ENCODE measurements at places on chromosomes 3 and 15.

GRCh38 chr15:61501815-61502389 is 272.8 kb upstream of the RORA start:
- no peak for DNase-seq

GRCh38 chr15:25596644-25597562 is 158.1 kb upstream of the UBE3A start:
- DNase-seq: no peak

GRCh38 chr3:179375091-179375999 is 27.8 kb downstream of the MFN1 start:
- no peak for DNase-seq

DNA sequence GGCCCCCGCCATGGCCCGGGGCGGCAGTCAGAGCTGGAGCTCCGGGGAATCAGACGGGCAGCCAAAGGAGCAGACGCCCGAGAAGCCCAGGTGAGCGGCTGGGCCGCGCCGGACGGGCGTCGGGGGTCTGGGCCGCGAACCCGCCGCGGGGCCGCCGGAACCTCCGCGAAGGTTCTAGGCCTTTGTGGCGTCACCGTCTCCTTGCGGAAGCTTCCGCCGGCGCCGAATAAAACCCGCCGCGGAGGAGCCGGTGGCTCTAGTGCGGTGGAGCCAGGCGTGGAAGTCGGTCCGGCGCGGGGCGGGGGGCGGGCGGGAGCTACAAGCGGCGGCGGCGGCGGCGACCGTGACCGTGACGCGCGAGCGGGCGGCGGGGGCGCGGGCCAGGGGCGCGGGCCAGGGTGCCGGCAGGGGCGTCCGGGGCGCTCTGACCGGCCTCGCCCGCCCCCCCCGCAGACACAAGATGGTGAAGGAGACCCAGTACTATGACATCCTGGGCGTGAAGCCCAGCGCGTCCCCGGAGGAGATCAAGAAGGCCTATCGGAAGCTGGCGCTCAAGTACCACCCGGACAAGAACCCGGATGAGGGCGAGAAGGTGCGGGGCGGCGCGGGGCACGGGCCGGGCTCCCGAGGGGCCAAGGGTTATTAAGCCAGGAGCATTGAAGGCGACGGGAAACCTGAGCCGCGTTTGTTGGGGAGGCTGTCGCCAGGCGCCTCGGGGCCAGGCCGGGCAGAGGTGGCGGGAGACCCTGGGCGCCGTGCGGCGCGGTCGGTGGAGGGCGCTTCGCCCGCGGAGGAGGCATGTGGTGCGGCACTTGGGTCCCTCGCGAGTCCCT is at the start of gene DNAJA4:
TSS of gene DNAJA4 (plus strand) at position 259 of the 833 bp plus-strand sequence. CDS start at position 461, 202 bp downstream.
- peak; percentile 15 for DNase-seq

DNA sequence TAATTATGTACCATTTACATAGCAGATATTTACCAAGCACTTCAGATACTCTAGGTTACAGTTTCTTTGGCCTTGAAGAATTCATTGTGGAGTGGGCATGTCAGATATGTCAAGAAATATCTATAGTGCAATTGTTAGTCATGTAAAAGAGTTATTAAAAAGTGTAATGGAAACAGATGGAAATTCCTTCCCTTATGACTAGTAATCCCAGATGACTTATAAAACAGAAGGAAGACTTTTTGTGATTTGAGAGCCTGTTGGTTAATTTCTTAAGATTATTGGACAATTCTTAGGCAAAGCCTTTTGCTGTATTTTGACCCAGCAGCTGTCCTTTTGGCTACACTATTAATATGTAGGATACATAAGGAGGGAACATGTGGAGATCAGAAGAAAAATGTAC is 708.9 kb upstream of the NECTIN3 start:
- DNase-seq: no peak

- DNase-seq: no peak
These were observed 371.7 kb downstream of the ZBTB20 start for GRCh38 chr3:114775395-114775794.

DNA sequence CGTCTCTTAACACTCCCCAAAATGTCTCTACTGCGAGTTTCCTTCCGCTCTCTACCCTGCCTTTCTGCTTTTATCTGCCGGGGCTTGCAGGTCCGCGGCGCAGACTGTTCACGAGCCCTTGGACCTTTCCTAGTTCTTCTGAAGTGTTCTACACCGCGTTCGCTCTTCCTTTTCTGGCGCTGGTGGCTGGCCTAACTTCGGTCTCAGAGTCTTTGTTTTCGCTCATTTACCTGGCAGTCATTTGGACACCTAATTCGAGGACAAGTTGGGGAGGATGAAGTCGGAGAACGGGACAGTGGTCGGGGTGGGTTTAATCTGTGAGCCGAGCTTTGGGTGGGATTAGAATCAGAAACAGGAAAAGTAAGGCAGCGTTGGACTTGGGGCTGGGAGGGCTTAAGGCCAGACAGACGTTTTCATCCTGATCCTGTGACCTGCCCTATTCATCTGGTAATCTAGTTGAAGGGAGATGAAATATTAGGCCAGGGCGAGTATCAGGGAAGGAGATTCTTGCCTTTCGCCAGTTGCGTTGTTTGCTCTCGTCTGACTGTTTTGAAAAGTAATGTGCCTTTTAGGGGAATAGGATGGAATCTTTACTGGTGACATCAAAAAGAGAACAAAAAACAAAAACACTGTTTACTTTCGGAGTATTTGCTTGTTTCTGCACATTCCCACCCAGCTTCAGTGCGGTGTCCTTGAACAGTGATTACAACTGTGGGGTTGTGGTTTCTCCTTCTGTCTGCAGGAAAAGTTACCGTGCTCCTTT is 1.8 kb downstream of the DIPK2A start:
- peak; percentile 18 for DNase-seq

DNA sequence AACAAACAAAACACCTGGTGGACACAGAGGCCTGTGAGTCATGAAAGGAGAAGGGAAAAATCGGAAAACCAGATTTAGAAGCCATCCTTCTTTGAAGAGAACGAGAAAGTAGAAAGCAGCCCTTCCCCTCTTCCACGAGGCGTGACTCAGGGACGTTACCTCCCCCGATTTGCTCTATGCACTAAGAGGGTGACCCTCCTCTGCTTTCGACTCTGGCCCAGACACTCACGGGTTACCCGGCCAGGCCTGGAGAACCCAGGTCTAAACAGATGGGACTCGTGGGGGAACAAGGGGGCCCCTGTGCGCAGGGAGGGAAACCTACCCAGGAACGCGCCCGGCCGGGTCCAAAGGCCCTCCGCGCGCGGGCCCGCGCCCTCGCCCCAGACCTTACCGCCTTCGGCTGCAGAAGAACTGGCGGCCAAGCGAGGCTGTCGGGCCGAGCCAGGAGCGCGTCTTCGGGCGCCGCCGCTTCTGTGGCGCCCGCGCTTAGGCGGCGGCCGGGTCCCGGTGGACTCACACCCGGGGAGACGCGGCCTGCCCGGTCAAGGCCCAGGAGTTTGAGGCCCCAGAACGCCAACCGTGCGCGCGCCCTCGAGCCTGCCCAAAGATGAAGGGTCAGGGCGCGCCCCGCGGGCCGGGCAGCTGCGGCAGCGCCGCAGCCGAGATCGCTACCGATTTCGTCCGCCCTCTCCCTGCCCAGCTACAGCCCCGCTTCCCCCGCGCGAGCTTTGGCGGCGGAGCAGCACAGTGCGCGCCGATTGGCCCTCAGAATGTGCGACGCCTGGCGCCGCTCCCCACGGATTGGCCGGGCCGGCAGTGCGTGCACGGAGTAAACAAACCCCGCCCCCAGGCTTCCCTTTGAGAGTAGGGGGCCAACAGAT is at the start of gene TFDP2:
TSS of gene TFDP2 (minus strand) at position 753 of the 881 bp plus-strand sequence. CDS start 47,795 bp downstream, outside the sequence.
- peak; percentile 46 for DNase-seq

- no peak for DNase-seq
These were observed 9.6 kb downstream of the NEK11 start for GRCh38 chr3:131036200-131036816.

- DNase-seq: no peak
These were observed 774.9 kb downstream of the ROBO2 start for GRCh38 chr3:77814845-77815244.

DNA sequence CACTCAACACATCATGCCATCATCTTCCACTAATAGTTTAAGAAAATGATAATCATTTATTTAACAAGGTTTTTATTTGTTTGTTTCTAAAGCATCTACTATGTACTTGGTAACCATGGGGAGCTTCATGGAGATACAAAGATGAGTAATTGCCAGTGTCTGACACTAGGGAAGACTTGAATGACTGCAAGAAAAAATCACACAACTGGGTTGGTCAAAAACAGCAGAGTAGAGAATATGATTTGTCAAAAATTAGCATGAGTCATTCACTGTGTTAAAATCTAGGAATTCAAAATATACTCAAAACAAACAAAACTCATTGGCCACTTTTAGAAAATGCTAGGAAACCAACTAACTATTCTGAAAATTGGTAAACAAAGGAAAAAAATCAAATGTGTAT is 6.3 kb downstream of the BNC1 start:
- no peak for DNase-seq

DNA sequence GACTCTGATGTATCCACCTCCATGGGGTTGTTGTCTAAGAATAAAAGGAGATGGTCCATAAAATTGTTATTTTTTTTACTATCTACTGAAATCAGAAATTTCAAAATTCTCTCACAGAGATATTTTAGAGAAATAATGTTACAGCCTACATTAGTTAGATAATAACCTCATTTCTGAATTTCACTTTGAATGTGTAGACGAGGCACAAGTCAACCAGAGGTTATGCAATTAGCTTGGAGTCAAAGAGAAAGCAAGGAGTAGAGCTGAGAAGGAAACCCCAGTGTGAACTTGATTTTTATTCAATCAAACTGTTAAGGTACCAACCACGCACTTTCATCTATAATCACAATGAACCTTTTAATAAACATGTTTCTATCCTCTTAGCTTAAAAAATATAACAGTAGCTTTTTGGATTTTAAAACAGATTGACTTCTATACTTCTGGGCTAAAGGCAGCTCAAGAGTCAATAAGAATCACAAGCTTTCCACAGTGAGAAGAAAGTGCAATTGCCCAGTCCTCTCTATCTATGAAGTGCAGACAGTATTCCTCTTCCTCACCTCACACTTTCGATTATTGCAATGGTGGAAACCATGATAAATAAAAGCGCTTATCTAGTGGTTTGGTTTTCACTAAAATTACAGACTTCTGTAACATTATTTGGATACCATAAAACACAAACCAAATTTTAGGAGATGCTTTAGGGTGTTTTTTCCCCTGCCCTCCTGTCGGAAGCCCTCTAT is 403.2 kb downstream of the ZBTB20 start:
- no peak for DNase-seq

GRCh38 chr3:30503446-30503845 is 103.0 kb upstream of the TGFBR2 start:
- no peak for DNase-seq

DNA sequence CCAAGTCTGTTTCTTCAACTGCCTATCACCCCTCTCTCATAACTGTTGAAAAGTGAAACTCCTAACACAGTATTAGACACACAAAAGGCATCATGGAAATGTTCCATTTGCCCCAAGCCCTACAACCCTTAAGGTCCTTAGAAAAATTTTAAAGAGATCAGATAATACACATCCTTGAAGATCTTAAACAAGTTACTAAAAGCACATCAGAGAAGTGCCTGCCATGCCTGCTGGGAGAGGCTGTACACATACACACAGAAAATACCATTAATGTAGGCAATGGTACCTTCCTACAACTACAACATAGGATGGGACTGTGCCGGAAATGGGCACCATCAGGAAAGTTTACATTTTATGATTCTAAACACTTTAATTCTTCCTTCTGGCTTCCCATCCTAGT is 3.3 kb downstream of the ADAM10 start:
- no peak for DNase-seq

DNA sequence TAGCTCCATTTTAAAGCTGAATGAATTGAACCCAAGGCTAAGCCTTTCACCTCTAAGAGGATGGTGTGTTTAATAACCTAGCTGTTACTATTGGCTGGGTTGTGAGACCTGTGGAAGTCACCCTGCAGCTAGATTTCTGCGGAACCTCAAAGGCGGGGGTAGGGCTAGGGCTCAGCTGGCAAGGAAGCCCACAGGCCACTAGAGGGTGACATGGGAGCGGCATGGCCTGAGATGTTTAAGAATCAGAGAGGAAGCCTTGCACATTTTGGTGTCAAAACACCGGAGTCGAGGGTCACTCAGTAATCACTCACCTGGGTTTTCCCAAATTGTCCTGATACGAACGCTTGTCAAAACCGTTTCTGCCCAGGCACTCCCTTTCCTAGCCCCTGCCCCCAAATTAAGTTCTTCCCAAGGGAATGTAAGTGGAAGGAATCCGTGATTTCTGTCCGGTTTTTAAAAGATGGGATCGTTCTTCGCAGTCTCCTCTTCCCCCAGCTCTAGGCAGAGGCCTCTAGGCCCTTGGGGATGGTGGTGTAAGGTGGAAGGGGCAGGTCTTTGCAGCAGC is 3.8 kb upstream of the ACAD9 start:
- peak; percentile 36 for DNase-seq

DNA sequence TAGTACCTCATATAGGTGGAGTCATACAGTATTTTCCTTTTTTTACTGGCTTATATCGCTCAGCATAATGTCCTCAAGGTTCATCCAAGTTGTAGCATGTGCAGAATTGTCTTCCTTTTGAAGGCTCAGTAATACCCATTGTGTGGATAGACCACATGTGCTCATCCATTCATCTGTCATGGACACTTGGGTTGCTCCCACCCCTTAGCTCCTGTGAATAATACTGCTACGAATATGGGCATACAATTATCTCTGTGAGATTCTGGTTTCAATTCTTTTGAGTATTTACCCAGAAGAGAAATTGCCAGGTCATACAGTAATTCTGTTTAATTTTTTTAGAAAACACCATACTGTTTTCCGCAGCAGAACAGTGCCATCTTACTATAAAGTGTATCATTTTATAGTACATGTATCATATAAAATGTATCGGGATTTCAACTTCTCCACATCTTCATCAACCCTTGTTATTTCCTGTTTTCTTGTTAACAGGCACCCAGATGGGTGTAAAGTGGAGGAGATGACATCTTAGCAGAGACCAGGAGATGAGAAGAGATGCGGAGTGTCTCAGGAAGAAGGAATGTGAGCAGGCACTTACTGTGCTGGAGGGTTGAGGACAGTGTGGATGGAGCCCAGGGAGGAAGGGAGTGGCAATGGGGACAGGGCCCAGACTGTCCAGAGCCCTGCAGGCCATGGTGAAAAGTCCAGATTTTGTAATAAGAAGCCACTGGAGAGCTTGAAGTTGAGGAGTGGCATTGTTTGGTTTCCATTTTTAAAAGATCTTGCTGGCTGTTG is 27.0 kb upstream of the PRR23E start:
- DNase-seq: no peak

DNA sequence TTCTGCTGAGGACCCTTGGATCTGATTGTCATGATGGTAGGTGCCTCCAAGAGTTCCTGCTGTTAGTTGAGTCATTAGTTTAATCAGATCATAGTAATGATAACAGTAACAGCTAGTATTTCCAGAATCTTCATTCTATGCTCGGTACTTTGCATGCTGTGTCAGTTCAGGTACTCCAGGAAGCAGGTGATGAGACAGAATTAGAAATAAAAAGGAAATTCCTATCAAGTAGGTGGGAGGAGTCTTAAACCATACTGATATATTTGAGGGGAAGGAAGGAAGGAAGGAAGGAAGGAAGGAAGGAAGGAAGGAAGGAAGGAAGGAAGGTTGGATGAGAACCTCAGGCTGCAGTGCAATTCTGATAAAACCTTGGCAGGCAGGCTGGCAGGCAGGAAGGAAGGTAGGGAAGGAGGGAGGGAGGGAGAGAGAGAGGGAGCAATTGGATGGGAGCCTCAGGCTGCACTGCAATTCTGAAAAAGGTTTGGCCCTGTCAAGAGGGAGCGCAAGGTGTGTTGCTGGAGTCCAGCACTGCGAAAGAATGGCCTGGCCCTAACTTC is 148.8 kb upstream of the NUDT16 start:
- DNase-seq: no peak

GRCh38 chr3:45413172-45413765 is 24.9 kb downstream of the LARS2 start:
- no peak for DNase-seq
